ENCODE measurements at places on chromosomes 13 and 19.

- DNase-seq, result peak; percentile 90
Measured at GRCh38 chr19:39405958-39406655, 540 bp upstream of the ZFP36 start.

DNA sequence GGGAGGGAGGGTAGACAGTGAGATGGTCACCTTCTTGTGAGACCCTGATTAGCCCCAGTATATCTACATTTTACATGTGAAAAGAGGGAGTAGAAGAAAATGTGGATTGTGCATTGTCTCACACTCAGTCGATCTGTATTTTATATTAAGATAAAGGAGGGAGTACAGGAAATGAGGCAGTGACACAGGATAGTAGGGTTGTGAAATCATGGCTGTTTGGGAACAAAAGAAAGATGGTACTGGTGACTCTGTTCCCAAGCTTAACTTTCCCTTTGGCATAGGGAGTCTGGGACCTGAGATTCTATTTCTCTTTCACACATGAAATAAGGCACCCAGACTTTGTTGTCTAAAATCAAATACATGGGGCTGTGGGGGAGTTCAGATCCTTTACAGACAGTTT lies 194.7 kb downstream of the ABCC4 start:
- no peak for DNase-seq

- DNase-seq, result no peak
Measured at GRCh38 chr13:22387899-22388298, 717.0 kb downstream of the FGF9 start.

DNA sequence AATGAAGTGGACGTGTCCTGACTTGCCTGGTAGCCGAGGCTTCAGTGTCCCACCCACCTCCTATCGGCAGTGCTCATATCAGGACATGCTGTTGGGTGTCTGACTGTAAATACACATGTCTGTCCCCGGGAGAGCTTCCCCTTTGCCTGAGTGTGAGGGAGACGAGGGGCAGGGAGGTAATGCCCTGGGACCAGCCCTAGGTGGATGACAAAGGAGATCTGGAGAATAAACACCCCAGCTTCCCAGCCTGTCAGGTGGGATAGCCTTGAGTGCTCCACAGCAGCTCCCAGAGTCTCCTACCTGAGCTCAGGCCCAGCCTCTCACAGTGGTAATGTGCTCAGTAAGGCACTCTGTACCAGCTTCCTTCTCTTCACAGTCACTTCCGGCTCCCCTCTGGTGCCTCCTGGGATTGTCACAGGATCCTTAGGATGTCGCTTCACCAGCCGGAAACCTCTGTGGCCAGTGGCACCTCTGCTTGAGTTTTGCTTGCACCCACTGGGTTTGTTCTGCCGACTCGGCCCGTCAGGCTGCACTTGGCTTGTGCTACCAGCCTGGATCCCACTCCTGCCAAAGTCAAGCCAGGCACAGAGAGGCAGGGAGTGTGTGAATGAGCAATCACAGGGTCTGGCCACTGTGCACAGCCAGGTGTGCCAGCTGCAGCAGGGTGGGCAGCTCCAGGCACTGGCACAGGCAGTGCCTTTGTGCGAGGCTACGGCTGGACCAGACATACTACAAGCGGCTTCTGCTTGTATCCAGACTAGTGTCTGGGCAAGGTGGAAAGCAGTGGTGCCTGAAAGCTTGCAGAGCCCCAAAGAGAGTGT lies 54.4 kb upstream of the RGCC start:
- DNase-seq, result no peak

GRCh38 chr13:111186305-111186935 lies 71.3 kb downstream of the ARHGEF7 start:
- no peak for DNase-seq

- DNase-seq, result no peak
Measured at GRCh38 chr19:38812009-38812840, 520 bp downstream of the LGALS4 start.

DNA sequence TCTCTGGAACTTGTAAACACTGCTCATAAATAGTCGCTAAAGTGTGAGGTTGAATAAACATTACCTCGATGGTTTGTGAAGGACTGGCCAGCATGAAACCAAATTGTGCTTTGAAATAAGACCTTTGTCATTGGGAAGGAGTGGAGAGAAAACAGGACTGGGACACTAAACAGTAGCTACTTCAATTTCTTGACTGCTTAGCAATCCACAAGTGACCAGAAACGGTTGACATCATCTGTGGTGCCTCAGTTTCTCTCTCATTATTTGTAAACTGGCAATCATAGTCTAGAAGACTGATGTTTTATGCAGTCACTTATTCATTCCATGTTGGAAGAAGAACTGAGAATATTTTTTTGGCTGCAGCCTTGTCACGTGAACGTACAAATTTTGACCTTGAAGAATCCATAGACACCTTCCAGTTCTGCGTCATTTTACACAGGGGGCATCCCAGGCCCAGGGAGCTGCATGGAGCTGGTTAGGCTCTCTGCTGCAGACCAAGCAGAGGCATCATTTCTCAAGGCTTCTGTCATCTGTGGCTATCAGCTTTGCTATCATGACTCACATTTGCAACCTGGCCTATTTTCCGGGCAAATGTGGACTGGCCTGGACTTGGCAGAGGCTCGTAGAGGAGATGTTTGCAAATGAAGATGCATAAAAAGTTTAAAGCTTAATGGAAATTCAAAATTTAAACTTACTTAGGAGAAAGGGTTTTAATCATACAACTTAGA lies 391.8 kb downstream of the FGF9 start:
- DNase-seq, result no peak

- DNase-seq, result no peak
Measured at GRCh38 chr13:65112531-65112941, 2117.6 kb downstream of the PCDH9 start.

- no peak for DNase-seq
Measured at GRCh38 chr19:41621654-41622053, 5.2 kb downstream of the CEACAM4 start.

GRCh38 chr19:45503909-45504308 lies 3.4 kb upstream of the VASP start:
- DNase-seq, result no peak

GRCh38 chr13:81302125-81302524 lies 961.2 kb upstream of the SPRY2 start:
- DNase-seq, result no peak

GRCh38 chr13:76992548-76993001 lies 694 bp downstream of the CLN5 start:
- no peak for DNase-seq

- no peak for DNase-seq
Measured at GRCh38 chr13:38418286-38418685, 68.6 kb downstream of the UFM1 start.

- DNase-seq, result no peak
Measured at GRCh38 chr13:95319551-95320274, 18.5 kb upstream of the ABCC4 start.

- DNase-seq, result no peak
Measured at GRCh38 chr13:43009506-43009905, 13.9 kb upstream of the DNAJC15 start.

DNA sequence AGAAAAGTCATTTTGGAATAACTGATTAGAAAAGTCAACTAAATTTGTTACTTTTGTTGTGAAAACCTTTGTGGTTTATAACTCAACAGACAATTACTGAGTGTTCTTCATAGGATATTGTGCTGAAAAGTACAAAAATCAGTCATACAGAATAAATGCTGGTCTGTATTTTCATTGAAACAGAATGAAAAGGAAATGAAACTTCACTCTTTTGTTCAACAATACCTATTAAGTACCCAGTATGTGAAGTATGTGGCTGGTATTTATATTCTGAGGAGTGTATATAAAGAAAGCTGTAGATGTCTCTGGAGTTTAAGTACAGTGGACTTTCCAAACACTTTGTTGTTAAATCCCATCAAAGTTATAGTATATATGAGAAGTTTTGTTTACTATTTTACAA lies 828.4 kb upstream of the ATXN8OS start:
- DNase-seq, result no peak

DNA sequence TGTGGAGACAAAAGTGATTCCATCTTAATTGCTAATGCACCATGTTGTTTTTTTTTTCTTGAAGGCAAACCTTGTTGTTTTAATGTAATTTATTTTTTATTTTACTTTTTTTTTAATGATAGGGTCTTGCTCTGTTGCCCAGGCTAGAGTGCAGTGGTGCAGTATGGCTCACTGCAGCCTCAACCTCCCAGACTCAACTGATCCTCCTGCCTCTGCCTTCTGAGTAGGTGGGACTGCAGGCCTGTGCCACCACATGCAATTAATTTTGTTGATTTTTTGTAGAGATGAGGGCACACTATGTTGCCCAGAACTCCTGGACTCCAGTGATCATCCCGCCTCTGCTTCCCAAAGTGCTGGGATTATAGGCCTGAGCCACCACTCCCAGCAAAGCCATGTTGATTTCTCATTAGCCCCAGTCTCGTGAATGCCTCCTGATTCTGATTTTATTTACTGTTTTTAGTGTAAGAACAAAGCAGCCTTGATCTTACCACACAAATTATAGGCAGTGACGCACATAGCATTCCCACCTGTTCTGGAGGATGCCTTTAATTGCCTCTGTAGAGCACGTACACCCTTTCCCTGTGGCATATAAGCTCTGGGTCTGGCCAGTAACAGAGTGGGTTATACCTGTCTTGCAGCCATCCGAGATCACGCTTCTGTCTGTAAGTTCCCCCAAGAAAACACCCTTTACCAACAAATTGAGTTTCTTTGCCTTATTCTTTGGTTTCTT lies 150.4 kb downstream of the GGACT start:
- no peak for DNase-seq

DNA sequence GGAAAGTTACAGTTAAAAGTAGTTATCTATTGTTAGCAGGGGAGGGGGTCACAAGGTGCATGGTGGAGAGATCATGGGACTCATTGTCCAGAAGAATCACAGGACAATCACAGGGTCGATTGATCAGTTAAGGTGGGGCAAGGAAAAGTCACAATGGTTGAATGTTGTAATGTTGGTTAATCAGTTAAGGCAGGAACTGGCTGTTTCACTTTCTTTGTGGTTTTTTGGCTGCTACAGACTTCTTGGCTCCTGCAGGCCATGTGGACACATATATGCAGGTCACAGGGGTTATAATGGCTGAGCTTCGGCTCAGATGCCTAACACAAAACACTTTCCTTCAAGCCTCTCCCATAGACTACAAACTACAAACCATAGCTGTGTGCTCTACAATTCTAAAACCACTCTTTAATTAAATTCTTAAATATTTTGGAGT lies 6.9 kb upstream of the ZNF431 start:
- DNase-seq, result no peak

DNA sequence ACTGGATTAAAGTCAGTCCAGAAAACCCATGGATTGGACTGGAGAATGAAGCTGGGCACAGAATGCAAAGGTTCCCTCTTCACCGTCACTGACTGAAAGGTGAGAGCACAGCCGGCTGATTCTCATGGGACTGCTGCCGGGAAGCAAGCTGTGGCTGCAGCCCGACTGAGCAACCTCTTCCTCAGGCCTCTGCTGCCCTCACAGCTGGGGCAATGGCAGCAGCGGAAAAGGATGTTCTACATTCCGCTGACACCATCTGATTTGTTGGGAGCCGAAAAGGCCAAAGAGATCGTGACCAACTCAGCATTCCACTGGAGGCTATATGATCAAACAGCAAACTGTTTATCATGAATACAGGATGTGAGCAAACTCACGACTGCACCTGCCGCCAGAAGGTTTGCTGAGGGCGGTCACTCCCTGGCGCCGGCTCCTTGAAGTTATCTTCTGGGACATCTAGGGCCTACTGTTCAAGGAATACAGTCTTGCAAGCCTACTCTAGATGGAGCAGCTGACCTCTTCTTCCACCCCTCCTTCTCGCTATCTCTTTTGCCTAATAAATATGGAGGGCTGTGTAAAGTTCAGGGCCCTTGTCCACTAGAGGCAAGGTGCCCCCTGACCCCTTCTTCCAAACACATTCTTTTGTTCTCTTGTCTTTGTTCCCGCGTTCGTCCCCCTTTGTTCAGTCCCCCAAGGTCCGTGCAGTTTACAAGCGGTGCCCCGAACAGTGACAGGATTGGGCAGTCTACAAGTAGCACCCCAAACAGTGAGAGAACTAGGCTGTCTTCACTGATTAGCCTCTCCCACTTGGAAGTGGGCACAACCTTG lies 19.6 kb upstream of the SIGLEC6 start:
- no peak for DNase-seq

DNA sequence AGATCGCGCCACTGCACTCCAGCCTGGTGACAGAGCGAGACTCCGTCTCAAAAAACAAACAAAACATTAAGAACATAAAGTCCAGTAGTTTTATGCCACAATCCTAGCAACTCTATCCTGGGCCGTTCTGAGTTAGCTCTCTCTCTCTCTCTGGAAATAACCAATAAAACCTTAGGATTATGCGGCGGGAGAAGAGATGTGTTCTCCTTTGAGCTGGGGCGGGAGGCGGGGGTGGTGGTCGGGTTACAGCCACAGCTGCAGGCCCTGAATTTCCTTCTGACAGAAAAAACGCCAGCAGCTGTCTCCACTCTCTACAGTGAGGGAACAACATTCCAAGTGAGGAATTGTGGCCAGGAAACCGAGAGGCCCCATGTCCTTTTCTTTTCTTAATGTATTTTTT lies 9.1 kb upstream of the PNMA8A start:
- no peak for DNase-seq

GRCh38 chr13:48542581-48543341 lies 9.9 kb upstream of the RCBTB2 start:
- DNase-seq, result no peak

DNA sequence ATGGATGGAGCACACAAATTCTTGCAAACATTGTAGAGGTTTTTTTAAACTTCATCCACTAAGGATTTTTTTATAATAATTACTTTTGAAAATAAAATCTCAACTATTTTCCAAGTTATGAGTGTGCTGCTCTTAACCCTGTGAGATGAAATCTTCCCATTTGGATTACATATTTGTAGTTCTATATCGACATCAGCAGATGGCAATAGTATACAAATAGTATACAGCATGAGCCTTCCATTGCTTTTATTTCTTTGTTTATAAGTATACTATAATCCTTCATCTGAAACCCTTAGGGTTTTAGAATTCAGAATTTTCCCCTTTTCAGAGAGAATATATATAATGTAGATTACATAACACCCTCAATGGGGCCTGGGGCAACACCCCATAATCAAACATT lies 70.5 kb downstream of the GJA3 start:
- DNase-seq, result no peak

GRCh38 chr13:78410847-78411246 lies 192.5 kb downstream of the POU4F1 start:
- DNase-seq, result no peak

DNA sequence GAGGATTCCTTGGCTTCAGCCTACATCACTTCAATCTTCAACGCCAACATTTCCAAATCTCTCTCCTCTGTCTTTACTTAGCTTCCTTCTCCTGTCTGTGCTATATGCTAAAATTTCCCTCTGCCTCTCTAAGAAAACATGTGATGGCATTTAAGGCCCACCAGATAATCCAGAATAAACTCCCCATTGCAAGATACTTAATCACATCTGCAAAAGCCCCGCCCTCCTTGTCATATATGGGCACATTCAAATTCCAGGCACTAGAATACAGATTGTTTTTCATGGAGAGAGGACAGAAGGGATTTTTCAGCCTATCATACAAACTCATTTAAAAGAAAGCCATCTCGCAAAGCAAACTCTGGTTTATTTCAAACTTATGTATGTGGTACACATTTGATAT lies 16.2 kb downstream of the ARGLU1 start:
- no peak for DNase-seq

Measured in activated CD4-positive, alpha-beta T cell treated with anti-CD3 and anti-CD28 coated beads, Interleukin-2, amount 50 U/mL, for 4 hours (primary cell).